ENCODE measurements at places on chromosomes 2 and 18.

GRCh38 chr2:232038251-232038880, 76.9 kb downstream of the DIS3L2 start:
- H3K4me3 ChIP-seq: no peak overlapping the region
- no peaks in the 10 kb centered on the region for H3K27me3 ChIP-seq
- peaks cover 52% of the 10 kb centered on the region for H3K4me1 ChIP-seq
- no peak for DNase-seq
- no peaks in the 10 kb centered on the region for H3K36me3 ChIP-seq
- H3K27ac ChIP-seq: no peak overlapping the region

DNA sequence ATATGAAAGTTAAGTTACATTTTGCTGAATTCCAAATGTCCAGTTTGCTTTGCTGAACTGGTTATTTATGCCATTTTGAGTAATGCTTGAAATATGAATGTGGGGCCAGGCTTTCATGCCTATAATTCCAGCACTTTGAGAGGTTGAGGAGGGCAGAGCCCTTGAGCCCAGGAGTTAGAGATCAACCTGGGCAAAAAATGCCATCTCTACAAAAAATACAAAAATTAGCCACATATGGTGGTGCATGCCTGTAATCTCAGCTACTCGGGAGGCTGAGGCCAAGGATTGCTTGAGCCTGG, 101.2 kb upstream of the ITGA6 start:
- peaks cover 7% of the 10 kb centered on the region for H3K27me3 ChIP-seq
- H3K27ac ChIP-seq: no peak overlapping the region
- H3K4me1 ChIP-seq: peaks cover 2% of the 10 kb centered on the region
- DNase-seq: no peak
- peaks cover 5% of the 10 kb centered on the region for H3K36me3 ChIP-seq

- H3K27me3 ChIP-seq: no peaks in the 10 kb centered on the region
- DNase-seq: no peak
- no peak overlapping the region for H3K4me3 ChIP-seq
These were observed 25.2 kb downstream of the IMPA2 start for GRCh38 chr18:12006488-12006840.

GRCh38 chr2:52852006-52852405, 915.6 kb upstream of the CHAC2 start:
- H3K27me3 ChIP-seq: no peaks in the 10 kb centered on the region
- H3K27ac ChIP-seq: no peak overlapping the region
- H3K4me3 ChIP-seq: no peak overlapping the region
- no peaks in the 10 kb centered on the region for H3K4me1 ChIP-seq

DNA sequence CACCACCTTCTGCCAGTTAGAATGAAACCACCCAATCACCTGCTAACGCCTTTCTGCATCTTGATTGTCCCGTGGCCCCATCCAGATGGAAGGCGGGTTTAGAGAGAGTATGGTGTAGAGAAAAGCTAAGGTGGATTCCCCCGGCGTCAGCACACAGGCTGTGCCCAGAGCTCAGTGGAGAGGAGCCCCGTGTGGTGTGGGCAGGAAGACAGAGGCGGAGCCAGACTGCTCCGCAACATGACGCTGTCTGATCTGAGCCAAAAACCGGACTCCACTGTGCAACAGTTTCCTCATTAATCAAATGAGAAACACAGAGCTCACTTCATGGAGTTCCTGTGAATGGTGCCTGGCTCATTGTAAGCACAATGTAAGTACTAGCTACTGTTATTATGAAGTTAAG, 448.1 kb upstream of the SMIM21 start:
- H3K27me3 ChIP-seq: no peaks in the 10 kb centered on the region
- DNase-seq: no peak
- H3K4me3 ChIP-seq: no peak overlapping the region
- H3K4me1 ChIP-seq: no peaks in the 10 kb centered on the region
- no peak overlapping the region for H3K27ac ChIP-seq
- no peaks in the 10 kb centered on the region for H3K36me3 ChIP-seq

DNA sequence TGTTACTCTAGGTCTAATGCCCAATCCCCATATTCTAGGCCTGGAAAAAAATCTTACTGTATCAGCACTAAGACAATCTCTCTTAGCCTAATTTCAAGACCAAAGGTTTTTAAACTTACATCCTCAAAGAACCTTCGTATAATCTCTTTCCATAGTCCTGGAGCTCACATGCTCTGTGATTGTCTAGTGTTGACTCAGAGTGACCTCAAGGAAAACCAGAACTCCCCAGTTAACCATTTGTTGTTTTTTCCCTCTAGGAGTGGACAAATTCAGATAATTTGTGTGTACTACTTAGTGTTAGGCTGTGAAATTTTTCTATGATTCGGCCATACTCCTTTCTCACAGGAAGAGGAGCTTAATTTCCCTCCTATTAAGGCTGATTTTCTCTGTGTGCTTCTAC, 536.1 kb downstream of the SLC4A3 start:
- H3K36me3 ChIP-seq: no peaks in the 10 kb centered on the region
- H3K27ac ChIP-seq: no peak overlapping the region
- no peak overlapping the region for H3K4me3 ChIP-seq
- H3K4me1 ChIP-seq: no peaks in the 10 kb centered on the region

GRCh38 chr18:49898421-49898820, 85.1 kb upstream of the ACAA2 start:
- no peaks in the 10 kb centered on the region for H3K4me1 ChIP-seq
- no peak overlapping the region for H3K4me3 ChIP-seq
- no peaks in the 10 kb centered on the region for H3K36me3 ChIP-seq
- no peak overlapping the region for H3K27ac ChIP-seq
- peak; percentile 70 for DNase-seq

DNA sequence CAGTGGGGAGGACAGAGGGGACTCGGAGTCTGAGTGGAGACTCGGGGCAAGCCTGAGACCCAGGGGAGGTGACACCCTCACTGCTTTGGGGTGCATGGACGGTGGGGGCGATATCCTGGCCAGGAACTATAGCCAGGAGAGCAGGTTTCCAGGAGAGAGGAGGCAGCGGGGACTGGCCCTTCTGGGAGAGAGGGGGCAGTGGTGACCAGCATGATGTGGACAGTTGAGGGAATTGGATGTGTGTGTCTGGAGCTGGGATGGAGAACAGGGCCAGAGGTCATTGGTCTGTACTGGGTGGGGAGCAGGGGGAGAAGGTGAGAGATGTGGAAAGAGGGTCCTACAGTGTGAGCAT, 63.6 kb downstream of the ACKR3 start:
- H3K4me3 ChIP-seq: no peak overlapping the region
- H3K27ac ChIP-seq: no peak overlapping the region
- no peaks in the 10 kb centered on the region for H3K36me3 ChIP-seq
- no peaks in the 10 kb centered on the region for H3K4me1 ChIP-seq
- peaks cover 42% of the 10 kb centered on the region for H3K27me3 ChIP-seq

- H3K36me3 ChIP-seq: no peaks in the 10 kb centered on the region
- H3K4me3 ChIP-seq: no peak overlapping the region
- DNase-seq: no peak
- H3K4me1 ChIP-seq: peaks cover 5% of the 10 kb centered on the region
- no peaks in the 10 kb centered on the region for H3K27me3 ChIP-seq
These were observed 139.3 kb downstream of the EML6 start for GRCh38 chr2:54862742-54863141.

DNA sequence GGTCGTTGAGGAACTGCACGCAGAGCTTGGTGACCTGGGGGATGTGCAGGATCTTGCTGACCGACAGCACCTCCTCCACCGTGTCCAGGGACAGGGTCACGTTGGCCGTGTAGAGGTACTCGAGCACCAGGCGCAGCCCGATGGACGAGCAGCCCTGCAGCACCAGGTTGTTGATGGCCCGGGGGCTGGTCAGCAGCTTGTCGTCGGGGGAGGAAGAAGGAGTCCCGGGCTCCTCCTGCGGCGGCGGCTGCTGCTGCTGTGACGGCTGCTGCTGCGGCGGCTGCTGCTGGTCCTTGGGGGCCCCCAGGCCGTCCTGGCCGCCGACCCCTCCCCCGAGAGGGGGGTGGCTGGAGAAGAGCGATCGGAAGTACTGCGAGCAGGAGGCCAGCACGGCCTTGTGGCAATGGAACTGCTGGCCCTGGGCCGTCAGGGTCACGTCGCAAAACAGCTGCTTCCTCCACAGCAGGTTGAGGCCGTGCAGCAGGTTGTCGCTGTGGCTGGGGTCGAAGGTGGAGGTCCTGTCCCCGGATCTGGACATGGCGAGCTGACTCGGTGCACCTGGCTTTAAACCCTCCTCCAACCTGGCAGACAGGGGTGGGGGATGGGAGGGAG, 2.7 kb downstream of the KLHL14 start:
- no peaks in the 10 kb centered on the region for H3K36me3 ChIP-seq
- H3K27ac ChIP-seq: no peak overlapping the region
- peaks cover 52% of the 10 kb centered on the region for H3K27me3 ChIP-seq

- H3K27ac ChIP-seq: no peak overlapping the region
- peaks cover 28% of the 10 kb centered on the region for H3K27me3 ChIP-seq
- H3K36me3 ChIP-seq: no peaks in the 10 kb centered on the region
- no peaks in the 10 kb centered on the region for H3K4me1 ChIP-seq
- no peak for DNase-seq
These were observed 49.9 kb upstream of the AFF3 start for GRCh38 chr2:100192300-100192699.

DNA sequence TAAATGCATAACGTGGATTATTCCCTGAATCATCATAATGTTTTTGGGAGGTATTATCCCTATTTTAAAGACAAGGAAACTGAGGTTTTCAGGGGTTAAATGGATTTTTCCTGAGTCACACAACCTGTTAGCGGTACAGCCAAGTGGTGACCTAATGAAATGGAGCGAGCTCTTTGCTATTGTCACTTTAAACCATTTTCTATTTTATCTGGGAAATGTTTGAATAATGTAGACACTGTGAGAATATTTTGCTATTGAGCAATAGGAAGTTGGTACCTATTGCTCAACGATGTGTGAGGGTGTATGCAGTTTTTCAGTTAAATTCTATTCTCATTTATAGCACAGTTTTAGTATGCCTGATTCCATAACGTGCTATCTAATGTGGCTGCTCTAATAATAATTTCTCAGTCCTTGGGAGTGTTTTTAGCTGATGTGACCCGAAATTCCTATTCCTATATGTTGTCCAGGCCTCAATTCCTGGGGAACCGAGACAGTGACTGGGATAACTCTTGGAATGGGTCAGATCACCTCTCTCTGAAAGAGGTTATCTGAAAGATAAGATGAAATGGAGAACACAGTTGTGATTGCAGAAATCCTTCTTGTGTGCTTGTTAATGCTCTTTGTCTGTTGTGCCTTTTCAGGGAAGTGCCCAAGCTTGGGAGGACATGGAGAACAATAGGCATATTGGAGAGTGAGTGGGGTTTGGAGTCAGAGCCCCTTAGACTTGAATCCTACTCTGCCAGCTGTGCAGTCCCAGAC, 38.4 kb downstream of the ABCB11 start:
- H3K27me3 ChIP-seq: no peaks in the 10 kb centered on the region
- no peak for DNase-seq
- H3K4me3 ChIP-seq: no peak overlapping the region
- H3K27ac ChIP-seq: no peak overlapping the region

- no peak overlapping the region for H3K4me3 ChIP-seq
- no peak for DNase-seq
- H3K27me3 ChIP-seq: peaks cover 9% of the 10 kb centered on the region
- no peaks in the 10 kb centered on the region for H3K36me3 ChIP-seq
- H3K4me1 ChIP-seq: no peaks in the 10 kb centered on the region
- no peak overlapping the region for H3K27ac ChIP-seq
These were observed 475.6 kb upstream of the ZEB2 start for GRCh38 chr2:144995482-144995881.

DNA sequence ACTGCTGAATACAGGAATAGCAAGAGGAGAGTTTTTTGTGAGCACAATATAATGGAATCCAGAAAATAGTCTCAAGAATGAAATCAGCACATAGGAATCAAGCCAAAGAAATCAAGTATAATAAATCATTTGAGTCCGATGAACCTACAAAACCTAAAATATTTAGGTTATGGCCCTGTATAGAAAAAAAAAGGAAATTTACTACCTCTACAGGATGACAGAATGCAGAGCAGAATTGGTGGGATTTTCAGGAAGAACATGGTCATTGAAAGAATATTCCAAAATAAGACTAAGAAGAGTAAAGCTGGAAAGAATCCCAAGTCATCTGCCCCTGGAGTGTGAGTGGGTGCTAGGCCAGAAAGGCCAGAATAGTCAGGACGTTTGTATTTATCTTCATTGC, 1041.2 kb upstream of the CDH2 start:
- H3K36me3 ChIP-seq: no peaks in the 10 kb centered on the region
- no peak for DNase-seq
- H3K27ac ChIP-seq: no peak overlapping the region
- no peak overlapping the region for H3K4me3 ChIP-seq

DNA sequence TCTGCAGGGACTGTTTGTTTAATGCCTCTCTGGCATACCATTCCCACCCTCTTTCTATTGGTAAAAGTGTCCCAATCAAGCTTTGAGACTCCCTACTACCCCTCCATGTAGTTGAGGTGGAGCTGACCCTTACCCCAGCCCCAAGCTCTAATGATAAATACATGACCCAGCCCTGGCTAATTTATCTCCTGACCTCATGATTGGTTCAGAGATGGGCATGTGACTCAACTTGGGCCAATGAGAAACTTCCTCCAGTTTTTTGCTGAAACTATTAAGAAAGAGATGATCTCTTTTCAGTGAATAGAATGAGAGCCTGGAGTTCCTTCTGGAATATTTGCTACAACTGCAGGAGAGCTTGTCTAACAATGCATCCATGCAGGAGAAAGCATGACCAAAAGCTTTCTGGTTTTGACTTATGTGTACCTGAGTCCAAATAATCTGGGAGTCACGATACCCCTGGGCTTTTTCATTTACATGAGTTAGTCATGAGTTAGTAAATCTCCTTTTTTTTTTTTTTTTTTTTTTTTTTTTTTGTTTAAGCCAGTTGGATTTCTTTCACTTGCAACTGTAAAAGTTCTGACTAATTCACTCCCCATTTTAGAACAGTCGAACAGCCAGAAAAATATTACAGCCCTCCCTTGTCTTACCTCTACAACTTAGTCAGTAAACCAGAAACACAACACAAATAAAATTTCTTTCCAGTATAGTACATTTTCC, 66.5 kb upstream of the TLK1 start:
- H3K4me3 ChIP-seq: no peak overlapping the region
- H3K27me3 ChIP-seq: no peaks in the 10 kb centered on the region
- DNase-seq: no peak
- H3K4me1 ChIP-seq: no peaks in the 10 kb centered on the region

DNA sequence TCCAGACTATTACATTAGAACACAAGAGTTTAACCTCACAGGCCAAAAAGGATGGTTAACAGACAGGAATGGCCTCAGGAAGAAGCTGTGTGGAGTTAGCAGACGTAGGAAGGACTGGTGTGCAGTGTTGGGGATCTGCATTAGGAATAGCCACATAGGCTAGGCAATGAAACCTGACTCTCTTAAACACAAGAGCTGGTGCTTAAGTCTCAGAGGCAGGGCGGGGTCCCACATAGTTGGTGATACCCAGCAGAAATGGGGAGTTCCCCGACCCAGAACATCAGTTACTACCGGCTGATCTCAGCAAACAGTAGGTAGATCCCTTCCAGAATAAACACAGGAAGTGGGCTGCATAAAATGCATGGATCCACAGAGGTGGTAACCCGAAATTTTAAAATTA, 64.1 kb downstream of the CCDC93 start:
- no peak overlapping the region for H3K4me3 ChIP-seq
- H3K36me3 ChIP-seq: peaks cover 66% of the 10 kb centered on the region
- no peaks in the 10 kb centered on the region for H3K4me1 ChIP-seq
- no peak for DNase-seq
- H3K27ac ChIP-seq: peak overlapping the region; percentile 17

GRCh38 chr2:186675380-186675779, 18.5 kb upstream of the FAM171B start:
- no peak overlapping the region for H3K4me3 ChIP-seq
- no peak overlapping the region for H3K27ac ChIP-seq
- DNase-seq: no peak
- H3K36me3 ChIP-seq: peaks cover 46% of the 10 kb centered on the region
